ENCODE measurements at places on chromosomes 5 and 9.

DNA sequence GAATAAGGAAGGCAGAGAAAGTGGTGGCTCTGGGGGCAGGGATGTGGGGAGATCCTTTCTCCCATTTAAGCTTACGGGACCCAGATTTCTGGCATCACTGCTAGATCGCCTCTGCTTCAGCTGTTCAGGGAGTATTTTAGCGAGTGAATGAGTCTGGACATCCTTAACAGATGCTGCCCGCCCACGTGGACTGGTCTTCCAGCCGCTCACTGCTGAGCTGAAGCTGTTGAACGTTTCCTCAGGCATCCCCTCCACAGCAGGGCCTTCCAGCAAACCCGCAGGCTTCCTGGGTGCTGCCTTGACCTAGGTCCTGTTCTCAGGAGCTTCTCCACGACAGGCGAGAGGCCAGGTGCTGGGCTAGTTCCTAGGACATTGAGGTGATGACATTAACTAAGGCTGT lies 144.4 kb upstream of the EFNA5 start:
- DNase-seq, result no peak

DNA sequence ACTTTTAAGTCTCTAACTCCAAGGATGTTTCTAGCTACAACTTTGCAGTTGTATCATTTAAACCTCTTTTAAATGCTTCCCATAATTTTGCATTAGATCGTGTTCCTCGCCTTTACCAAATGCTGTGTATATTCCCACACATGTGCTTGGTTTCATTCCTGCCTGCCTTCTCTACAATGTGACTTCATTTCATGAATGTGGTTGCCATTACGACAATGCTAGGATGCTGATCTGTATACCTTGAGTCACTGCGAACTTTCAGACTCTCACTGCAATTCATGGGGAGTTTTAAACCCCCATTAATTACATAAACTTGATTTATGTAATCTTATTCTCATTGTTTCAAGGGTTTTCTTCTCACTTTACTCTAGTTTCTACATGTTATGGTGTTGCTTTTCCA lies 50.3 kb downstream of the UBE2QL1 start:
- no peak for DNase-seq

- no peak for DNase-seq
These were observed 282.4 kb downstream of the EFNA5 start for GRCh38 chr5:107388141-107388861.

DNA sequence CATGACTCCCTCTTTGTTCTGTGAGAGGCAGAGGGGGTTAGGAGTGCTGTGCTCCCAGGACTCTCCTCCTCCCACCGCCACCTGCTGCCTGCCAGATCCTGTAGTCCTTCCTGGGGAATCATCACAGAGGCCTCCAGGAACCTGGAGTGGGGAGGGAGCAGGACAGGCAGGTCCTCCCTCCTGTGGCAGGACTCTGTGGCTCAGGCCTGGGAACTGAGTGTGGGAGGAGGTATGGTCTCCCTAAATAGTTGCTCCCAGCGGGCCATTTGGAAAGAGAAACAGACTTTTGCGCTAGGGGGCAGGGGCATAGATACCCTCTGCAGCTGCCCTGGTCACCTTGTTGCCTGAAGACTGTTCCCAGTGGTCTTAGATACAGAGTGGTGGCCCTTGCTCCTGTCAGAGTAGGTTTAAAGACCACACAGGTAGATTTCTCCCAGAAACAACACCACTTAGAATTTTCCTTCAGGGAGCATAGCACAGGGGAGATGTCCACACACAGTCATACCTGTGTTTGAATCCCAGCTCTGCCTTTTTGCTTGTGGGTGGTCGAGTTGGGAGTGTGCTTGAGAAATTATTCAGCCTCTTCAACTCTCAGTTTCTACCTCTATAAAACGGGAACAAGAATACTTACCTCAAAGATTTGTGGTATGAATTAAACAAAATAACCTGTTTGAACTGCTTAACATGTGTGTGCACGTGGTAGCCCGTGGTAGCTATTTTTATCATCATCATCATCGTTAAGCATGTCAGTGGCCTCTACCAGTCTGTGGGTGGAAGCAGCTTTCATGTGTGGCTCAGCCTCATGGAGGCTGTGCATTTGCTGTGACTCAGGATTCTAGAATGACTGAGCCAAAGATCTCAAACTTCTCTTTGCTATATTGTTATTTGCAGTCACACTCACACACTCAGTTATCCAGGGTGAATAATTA lies 55.8 kb downstream of the SLC22A5 start:
- no peak for DNase-seq

DNA sequence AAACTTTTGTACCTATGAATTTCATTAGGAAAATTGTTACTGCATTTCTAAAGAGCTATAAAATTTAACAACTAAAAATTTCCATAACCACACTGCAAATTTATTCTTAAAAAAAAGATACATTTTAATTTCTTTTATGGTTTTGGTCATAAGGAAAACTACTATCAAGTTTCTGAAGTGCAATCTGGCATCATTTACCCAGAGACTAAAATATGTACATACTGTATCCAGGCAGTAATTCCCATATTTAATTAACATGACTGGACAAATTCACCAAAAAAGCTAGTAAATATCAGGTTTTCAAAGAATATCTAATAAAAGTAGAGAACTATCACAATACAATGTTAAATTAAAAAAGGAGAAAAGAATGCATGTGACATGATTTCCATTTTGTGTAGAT lies 20.7 kb downstream of the PUM3 start:
- DNase-seq, result no peak

DNA sequence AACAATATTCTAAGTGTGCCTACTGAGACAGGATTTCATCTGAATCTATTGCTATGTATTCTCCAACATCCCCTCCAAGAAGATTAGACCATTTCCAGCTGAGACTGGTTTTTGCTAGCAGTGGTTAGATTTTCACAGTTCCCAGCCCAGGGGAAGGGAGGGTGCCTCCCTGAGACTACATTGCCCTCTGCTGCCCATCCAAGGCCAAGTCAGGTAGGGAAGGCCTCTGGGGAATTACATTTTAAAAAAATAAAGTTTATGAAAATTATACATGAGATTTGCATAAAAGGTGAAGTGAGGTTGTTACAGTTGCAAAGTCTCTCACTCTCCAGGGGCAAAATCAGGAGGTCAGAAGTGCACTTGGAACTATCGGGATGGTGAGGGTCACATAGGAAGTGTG lies 28.0 kb upstream of the SYK start:
- DNase-seq, result no peak

DNA sequence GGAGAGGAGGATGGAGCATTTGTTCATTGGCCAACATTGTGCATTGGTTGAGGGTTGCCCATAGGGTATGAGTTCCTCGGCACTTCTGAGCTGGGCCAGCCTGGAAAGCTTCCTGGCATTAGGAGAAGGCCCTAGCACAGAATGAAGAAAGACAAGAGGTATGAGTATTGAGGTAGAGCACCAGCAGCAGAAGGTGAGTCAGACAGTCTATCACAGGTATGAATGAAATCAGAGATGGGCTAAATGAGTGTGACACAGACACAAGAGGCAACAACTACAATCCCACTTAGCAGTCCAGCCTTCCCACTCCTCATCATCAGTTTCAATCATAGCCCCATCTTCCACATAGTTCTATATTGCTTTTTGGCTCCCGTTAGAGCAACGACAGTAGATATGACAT lies 25.4 kb upstream of the TGFBR1 start:
- DNase-seq, result no peak

GRCh38 chr5:89878140-89879132 lies 531.1 kb downstream of the CETN3 start:
- no peak for DNase-seq

GRCh38 chr9:33161011-33161588 lies 6.0 kb downstream of the B4GALT1 start:
- no peak for DNase-seq

DNA sequence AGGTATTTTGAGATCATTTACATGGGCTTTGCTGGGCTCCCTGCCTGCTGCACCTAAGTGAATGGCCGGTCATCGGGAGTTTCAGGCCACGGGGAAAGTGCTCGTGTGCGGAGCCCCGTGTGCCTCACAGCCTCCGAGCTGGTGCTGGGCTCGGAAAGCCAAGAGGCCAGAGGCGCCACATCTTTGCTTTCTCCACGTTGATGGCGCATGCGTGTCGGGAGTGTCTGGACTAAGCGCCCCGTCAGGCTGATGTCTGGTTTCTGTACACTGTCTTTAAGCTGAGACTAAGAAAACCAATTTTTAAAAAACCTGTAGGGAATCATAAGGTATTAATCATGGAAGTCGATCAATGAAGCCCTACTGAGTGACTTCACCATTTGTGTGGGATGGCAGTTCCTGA lies 69.1 kb downstream of the OTULIN start:
- no peak for DNase-seq

DNA sequence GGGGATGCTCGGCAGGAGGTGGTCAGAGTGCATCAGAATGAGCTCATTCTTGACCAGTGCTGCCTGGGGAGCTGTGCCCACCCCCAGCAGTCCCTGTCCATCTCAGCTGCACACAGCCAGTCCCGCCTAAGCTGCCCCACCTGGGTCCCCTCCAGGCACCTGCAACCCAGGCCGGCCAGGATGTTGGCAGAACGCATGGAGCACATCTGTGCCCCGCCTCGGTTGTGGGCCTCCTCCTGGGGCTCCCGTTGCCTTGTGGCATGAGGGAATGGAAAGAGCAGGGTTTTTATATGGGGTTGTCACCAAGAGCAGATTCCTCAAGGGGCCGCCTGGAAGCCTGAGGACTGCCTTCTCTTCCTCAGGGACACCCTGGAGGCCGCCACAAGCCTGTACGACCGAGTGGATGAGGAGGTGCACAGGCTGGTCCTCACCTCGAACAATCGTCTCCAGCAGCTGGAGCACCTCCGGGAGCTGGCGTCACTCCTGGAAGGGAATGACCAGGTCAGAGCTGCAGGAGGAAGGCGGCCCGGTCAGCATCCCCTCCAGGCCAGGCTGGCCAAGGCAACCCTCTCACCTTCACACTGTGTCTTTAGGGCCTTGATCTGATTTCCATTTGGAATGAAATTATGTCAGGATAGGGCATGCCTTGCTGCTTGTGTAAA lies 34.8 kb upstream of the LRRC14B start:
- DNase-seq, result no peak

DNA sequence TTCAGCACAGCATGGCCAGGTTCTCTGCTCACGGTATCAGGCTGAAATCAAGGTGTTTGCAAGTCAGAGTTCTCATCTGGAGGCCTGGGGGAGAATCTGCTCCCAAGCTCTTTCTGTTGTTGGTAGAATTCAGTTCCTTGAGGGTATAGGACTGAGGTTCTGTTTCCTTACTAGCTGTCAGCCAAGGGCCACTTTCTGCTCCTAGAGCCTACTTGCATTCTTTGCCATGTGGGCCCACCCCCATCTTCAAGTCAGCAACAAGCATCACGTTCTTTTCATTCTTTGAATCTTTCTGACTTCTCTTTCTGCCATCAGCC lies 7.4 kb upstream of the CDC42SE2 start:
- no peak for DNase-seq

DNA sequence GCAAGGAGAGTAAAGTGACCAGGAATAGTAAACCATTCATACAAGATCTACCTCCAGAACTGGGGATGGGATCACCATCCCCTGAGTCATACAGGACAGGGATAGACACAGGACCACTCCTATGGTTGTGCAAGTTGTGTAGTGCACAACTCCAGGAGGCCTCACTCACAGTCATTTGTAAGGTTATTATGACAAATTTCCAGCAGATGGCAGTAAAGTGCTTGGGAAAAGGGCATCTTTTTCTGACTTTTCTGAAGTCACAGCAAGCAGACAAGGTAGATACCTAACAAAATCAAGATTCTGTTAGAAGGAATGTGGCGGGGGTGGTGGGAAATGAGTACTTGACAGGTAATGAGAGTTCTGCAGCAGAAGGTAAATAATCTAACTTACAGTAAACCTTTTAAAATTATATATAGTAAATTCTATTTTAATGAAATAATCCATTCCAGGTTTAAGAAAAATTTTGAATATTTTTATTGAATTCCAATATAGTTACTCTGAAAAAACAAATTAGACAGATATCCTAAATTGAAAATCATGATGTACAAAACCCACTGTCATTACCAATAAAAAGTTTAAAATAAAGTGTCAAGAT lies 16.7 kb upstream of the KIF27 start:
- DNase-seq, result no peak

DNA sequence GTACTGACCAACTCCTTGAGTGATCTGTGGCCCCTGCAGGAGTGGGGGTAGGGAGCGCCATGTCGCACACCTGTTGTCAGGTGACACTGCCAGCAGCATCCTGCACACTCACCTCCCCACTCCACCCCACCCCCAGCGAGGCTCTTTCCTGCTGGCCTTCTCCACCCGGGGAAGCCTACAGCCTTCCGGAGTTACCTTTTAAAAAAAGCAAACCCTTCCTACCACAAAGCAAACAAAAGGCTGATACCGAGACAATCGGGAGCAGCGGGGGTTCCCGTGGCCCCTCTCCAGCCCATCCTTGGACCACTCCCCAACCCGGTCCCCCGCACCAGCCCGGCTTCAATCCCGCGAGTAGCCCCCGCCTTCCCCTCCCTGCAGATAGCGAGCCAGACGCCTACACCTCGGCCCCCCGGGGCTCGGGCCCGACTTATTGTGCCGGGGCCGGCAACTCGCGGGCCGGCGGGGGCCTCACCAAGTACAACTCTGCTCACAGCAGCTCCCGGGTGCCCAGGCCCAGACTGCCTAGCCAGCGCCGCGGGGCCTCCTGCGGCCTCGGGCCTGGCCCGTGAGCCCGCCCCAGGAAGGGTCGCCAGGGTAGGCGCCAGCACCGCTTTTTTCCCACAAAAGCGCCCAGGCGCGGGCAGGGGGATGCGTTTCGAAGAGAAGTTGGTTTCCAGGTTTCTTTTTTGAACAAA lies 724 bp downstream of the MACROH2A1 start:
- peak; percentile 11 for DNase-seq

- DNase-seq, result no peak
These were observed 43.8 kb downstream of the STOM start for GRCh38 chr9:121326130-121326838.

- DNase-seq, result no peak
These were observed 74.7 kb downstream of the TEK start for GRCh38 chr9:27183701-27184100.

GRCh38 chr5:158099571-158100105 lies 240.7 kb upstream of the CLINT1 start:
- DNase-seq, result no peak

- DNase-seq, result no peak
These were observed 276.4 kb downstream of the FBXL7 start for GRCh38 chr5:15776346-15776745.

- DNase-seq, result no peak
These were observed 13.7 kb downstream of the WNK2 start for GRCh38 chr9:93197670-93198069.

GRCh38 chr9:120014796-120015195 lies 565.2 kb downstream of the CDK5RAP2 start:
- DNase-seq, result no peak

- DNase-seq, result no peak
These were observed 11.0 kb upstream of the LHX6 start for GRCh38 chr9:122239722-122240121.

DNA sequence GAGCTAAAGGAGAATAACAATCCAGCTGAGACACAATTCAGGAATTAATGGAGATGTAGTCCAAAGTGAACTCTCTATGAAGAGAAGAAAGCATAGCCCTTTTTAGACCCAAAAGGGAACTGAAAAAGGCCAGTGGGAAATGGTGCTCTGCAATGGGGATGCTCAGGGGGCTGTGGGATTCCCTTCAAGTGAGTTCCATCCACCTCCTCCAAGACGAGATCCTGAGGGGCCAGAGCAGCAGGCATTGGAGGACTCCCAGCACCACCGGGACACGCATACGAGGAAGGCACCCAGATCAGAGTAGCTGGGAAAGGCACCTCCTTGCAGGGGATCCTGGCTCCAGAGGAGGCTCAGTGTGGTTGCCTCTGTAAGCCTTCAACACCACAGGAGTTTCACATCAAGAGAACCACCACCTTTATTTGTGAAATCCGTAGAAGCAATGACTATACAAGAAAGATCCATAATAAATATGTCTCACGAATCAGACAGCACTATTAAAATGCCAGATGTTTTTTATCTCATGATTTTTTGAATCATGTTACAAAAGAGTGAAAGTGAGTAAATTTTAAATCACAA lies 288.2 kb downstream of the MED10 start:
- no peak for DNase-seq

Data from activated T-helper 1 cell treated with anti-CD3 and anti-CD28 coated beads, Interleukin-2, amount 50 U/mL, for 16 hours (primary cell).